ENCODE measurements at places on chromosomes 3 and 15.

DNA sequence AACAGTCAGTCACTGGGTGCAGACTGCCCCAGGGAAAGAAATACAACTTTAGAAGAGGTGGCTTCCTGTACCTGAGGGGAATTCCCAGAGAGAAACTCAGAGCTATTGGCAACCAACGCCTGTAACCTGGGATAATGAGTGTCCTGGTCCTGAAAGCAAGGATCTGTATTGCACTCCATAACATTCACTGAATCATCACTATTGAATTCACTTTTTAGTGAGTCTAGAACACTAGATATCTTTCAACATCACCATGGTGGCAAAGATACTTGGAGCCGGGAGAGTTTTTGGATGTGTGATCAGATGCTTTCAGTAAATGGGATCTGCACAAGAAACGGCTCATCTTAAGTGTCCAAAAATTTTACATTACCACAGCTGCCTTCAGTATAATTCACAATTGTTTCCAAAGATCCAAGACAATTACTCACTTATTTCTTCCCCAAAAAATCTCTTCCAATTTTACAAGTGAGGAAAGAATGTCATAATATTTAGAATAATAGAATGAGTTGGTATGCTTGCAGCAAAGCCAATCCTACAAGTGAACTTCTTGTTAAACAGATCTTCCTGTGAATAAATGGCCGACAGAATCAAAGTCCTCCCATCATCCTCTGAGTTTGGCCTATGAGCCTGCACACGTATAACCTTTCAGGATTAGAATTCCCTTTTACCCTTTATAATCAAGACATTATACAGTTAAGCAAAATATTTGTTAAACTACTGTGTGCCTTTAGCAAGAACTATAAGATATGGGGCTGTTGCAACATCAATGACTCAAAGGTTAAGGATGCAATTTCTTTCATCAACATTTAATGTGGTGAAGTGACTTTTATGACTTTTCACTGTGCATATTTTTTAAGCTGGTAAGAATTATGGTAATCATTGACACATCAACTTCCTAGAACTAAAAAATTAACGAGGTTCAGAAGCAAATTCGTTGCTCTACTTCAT, 243.3 kb upstream of the COL8A1 start:
- DNase-seq: peak; percentile 93

DNA sequence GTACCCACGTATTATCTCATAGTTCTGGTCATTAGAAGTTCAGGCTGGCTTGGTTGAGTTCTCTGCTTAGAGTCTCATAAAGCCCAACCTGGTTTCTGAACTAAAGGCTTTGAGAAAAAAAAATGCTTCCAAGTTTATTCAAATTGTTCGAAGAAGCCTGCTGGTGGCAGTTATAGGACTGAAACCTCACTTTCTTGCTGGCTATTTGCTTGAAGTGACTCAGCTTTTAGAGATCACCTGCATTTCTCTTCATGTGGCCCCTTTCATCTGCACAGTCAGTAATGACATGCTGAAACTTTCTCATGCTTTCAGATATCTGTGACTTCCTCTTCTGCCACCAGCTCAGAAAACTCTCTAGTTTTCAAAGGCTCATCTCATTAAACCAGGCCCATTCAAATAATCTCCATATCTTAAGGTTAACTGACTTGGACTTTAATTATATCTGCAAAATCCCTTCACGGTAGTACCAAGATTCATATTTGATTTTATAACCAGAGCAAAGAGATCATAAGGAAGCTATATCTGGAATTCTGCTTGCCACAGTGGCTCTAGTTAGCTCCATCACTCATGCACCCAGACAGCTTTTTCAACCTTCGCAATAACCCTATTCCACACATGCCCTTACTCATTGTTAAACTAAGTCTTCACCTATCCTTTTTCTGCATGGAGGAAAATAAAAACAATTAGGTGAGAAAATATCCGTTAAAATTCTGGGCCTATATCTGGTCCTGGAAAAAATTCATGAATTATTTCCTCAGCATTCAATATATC, 433.8 kb upstream of the CBLB start:
- DNase-seq: no peak

GRCh38 chr3:192772240-192772894, 45.0 kb upstream of the FGF12 start:
- DNase-seq: peak; percentile 34

DNA sequence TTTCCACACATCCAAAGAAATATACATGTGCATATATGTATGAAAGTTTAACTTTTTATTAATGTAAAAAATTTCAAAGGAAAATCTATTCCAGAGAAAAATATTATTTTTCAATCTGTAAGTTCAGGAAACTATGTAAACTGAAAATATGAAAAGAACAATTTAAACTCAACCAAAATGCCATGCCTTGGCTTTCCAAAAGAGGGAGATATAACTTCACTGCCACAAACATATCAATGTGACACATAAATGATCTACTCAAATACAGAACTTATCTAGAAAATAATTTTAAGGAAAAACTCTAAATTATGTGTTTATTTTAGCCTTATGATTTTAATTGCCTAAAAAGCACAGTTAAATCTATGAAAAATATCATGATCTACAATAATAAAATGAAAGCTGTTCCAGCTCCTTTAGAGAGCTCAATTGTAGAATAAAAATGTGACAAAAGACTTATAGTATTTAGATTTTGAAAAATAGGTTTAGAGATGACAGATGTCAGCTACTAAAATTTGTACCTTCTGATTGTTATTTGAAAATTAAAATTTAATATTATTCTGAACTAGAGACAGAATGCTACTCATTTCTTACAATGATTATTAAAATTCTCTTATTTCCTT, 94.8 kb downstream of the GBE1 start:
- peak; percentile 17 for DNase-seq

GRCh38 chr3:170419557-170420087, 954 bp downstream of the CLDN11 start:
- DNase-seq: peak; percentile 46

GRCh38 chr3:12946649-12947316, 105.4 kb upstream of the RPL32 start:
- DNase-seq: no peak

GRCh38 chr3:102936511-102937045, 501.8 kb downstream of the ZPLD1 start:
- peak; percentile 21 for DNase-seq

DNA sequence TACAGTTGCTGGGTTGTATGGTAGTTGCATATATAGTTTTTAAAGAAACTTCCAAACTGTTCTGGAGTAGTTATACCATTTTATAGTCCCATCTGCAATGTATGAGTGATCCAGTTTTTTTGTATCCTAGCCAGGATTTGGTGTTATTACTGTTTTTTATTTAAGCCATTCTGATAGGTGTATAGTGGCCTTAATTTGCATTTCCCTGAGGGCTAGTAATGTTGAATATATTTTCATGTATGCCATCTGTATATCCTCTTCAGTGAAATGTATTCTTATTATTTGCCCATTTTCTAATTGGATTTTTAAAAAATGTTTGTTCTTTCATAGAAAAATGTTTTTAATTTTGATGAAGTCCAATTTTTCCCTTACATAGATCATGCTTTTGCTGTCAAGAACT, 29.2 kb downstream of the PXK start:
- DNase-seq: no peak

GRCh38 chr3:89576417-89576816, 469.0 kb downstream of the EPHA3 start:
- DNase-seq: no peak

- DNase-seq: no peak
These were observed 36.7 kb downstream of the TM2D3 start for GRCh38 chr15:101615414-101615985.

- DNase-seq: no peak
These were observed 5.9 kb downstream of the UBE2Q2 start for GRCh38 chr15:75849167-75849566.

GRCh38 chr3:171846597-171846996, 3.4 kb downstream of the TMEM212 start:
- DNase-seq: peak; percentile 83

- DNase-seq: no peak
These were observed 23.0 kb upstream of the PLSCR4 start for GRCh38 chr3:146273721-146274407.

GRCh38 chr3:180913581-180914404, 1.3 kb downstream of the FXR1 start:
- DNase-seq: peak; percentile 48

GRCh38 chr15:71362556-71362955, 247.3 kb downstream of the THSD4 start:
- DNase-seq: no peak

DNA sequence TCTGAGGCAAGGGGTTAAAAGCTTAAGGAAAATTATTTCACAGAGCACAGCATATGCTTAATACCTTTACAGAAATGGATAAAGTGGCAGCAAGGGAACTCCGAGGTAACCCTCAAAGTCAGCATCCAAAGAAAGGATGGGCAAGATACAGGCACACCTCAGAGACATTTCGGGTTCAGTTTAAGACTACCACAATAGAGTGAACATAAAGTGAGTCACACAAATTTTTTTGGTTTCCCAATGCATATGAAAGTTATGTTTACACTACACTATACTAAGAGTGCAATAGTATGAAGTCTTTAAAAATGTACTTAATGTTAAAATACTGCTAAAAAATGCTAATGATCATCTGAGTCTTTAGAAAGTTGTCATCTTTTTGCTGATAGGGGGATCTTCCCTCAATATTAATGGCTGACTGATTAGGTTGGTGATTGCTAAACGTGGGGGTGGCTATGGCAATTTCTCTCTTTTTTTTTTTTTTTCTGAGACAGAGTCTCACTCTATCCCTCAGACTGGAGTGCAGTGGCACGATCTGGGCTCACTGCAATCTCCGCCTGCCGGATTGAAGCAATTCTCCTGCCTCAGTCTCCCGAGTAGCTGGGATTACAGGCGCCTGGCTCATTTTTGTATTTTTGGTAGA, 10.0 kb downstream of the UBR1 start:
- DNase-seq: peak; percentile 59
